ENCODE measurements at places on chromosomes 5 and 9. TPM values are rescaled to one million over a fixed set of nuclear protein-coding genes. Genes with fewer than 3 reads are reported as not detected.

The SMIM33 gene
- 0.22 TPM for total RNA-seq

DNA sequence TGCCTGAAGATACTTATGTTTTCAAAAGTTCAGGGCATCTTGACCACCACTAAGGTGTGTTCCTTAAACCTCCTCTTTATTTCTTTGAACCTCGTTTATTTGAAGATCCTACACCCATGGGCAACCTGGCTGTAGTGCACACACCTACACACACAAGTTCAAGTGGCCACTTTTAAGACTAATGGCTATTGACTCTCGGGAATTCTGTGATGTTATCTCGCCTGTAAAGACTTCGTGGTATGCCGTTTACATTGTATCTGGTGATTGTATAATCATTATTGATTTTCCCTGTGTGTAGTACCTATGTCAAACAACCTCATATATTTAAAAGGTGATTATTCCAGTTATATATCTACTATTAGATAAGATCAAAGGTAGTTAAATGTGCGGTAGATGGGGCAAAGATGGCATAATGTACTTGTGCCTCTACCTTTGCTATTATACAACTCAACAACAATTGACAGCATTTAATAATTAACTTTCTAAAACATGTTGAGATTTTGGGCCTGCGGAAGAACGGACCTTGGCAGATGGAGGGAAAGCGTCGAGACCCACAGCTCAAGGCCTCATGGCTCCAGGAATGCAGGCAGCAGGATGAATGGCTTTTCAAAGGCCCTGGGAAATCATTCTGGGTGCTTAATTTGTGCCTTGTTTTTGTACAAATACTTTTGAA is 51.4 kb upstream of the IRX2 start:
- no peak for DNase-seq

DNA sequence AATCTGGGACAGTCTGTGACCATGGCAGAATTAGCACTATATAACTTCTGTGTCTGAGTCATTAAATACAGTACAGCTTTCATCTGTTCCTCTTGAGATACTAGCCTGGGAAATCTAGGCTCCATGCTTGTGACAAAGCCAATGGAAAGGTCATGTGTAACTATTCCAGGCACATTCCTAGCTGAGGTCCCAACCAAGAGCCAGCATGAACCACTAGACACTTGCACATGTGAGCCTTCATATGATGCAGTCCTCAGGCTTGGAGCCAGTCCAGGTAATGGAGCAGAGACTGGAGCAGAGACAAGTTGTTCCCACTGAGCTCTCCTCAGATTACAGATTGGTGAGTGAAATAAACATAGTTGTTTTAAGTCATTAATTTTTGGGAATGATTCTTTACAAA is 412.4 kb upstream of the ZNF462 start:
- DNase-seq = no peak

DNA sequence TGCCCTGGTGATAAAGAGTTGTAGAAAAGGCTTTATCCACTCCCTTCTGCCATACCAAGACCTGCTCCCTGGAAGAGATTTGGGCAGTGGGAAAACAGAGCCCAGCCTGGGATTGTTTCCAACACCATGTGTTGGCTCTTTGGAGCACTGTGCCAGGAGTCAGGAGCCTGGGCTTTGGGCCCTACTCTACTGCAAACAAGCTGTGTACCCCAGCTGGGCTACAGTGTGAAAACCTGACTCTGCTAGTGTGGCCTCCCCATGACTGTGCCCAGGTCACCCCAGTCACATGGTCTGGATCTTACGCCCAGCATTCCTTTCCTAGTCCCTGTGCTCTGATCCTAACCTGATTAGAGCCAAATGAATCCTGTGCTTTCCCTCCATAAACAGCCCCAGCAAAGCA is 39.3 kb upstream of the SHB start:
- no peak for DNase-seq

The PCDHA9 gene
- not detected for total RNA-seq

- DNase-seq = no peak
Measured at GRCh38 chr9:118170032-118170955, 466.1 kb downstream of the TLR4 start.

The SHOC1 gene
- not detected for total RNA-seq

GRCh38 chr9:133351908-133352634 is 4.1 kb downstream of the RPL7A start:
- DNase-seq = peak; percentile 32

The PLPP7 gene
- 0.23 TPM for total RNA-seq

DNA sequence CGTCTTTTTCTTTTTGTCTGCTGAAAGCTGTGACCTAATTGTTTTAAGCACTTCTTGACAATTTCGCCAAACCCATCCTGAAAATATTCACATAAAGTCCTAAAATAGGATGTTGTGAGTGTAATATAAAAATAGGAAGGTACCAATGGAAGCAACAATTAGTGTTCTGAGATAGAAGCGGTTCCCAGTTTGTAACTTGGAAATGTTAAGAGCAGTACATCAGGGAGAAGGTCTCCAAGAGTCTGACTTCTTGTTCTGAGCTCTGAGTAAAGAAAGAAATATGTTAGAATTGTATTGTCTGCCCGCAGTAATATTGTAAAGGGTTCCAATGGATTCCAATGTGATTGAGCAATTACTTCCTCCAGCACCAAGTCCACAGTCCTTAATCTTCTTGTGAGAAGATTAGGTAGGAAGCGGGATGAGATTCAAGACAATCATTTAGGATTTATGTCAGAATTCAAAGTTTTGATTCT is 3.9 kb downstream of the VCAN start:
- no peak for DNase-seq

DNA sequence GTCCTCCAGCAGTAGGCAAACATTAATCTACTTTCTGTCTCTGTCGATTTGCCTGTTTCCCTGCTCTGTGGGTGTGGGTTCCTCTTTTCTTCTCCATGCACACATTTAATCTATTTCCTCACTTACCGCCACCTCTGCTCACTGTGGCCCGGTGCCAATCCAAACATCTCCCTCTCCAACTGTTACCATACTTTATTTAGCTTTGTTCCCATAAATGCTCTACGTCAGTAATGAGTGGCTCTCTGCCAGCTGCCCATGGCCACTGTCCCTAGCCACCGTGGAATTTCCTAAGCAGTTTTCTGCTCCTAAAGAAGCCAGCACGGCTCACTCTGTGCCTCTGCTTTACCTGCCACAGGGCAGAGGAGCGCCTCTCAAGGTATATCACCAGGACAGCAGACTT is 19.5 kb upstream of the GOLPH3 start:
- no peak for DNase-seq

DNA sequence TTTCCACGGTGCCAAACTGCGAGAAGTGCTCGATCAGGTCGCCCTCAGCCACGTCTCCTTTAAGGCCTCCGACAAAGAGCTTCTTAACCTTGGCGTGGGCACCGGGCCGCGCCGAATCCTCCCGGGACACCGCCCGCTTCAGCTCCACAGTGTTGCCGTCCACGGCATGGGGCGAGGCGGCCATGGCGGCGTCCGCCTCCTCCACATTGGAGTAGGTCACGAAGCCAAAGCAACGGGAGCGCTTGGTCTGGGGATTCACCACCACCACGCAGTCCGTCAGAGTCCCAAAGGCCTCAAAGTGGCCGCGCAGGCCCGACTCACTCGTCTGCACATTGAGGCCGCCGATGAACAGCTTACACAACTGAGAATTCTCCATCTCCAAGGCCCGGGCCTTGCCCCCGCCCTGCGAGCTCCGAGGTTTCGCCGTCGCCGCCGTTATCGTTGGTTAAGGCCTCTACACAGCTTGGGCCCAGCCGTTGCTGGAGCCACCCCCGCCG is 424 bp downstream of the HNRNPA0 start:
- peak; percentile 57 for DNase-seq

DNA sequence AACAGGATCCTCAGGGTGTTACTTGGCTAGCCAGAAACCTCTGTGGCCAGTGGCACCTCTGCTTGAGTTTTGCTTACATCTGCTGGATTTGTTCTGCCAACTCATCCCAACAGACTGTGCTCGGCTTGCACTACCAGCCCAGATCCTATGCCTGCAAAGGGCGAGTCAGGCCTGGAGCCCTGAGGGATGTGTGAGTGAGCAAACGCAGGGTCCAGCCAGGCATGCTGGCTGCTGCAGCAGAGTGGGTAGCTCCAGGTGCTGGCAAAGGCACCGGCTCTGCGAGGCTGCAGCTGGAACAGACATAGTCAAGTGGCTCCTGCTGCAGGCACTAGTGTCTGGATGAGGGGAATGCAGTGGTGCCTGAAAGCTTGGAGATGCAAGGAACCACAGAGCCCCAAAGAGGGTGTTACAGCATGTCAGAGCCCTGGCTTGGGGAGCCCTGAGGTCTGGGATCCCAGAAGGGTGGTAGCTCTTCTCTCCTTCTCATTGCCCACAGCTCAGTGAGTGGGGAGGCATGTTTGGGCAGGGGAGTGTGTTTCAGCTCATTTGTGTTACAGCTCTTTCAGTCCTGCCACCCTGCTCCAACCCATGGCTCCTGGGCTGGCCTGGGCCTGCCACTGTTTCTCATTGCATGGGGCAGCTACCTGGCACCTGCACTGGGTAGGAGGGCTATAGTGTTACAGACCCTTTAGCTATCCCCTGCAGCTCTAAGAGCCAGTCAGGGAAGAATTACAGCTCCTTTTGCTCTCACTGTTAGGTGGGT is 332.6 kb downstream of the TAF11L14 start:
- no peak for DNase-seq

The PCDHB13 gene
- not detected for total RNA-seq

- no peak for DNase-seq
Measured at GRCh38 chr5:120682851-120683250, 218.8 kb downstream of the PRR16 start.

The HOMER1 gene
- 7.3 TPM for total RNA-seq

DNA sequence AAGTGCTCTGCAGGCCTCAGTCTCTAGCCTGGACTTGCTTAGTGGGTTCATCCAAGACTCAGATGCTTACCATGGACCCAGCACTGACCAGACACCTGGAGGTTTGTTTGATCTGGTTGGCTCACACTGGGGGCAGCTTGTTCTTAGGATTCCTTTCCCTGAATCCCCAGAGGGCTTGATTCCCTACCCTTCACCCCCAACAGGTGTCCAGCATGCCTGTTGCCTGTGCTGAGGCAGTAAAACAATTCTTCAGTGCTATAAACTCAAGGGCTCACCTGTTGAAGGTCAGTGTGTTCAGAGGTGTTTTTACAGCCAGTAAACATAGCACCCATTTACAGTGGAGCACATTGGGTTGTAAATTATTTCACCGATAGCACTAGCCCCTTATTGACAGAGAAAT is 123.8 kb upstream of the KLF4 start:
- no peak for DNase-seq

The NAIP gene
- 5.7 TPM for total RNA-seq

GRCh38 chr9:137982200-137982599 is 104.6 kb downstream of the CACNA1B start:
- DNase-seq = no peak

The LURAP1L gene
- not detected for total RNA-seq

The DNM1 gene
- total RNA-seq = 2.4 TPM

The ANKRD18A gene
- total RNA-seq = 6.0 TPM

DNA sequence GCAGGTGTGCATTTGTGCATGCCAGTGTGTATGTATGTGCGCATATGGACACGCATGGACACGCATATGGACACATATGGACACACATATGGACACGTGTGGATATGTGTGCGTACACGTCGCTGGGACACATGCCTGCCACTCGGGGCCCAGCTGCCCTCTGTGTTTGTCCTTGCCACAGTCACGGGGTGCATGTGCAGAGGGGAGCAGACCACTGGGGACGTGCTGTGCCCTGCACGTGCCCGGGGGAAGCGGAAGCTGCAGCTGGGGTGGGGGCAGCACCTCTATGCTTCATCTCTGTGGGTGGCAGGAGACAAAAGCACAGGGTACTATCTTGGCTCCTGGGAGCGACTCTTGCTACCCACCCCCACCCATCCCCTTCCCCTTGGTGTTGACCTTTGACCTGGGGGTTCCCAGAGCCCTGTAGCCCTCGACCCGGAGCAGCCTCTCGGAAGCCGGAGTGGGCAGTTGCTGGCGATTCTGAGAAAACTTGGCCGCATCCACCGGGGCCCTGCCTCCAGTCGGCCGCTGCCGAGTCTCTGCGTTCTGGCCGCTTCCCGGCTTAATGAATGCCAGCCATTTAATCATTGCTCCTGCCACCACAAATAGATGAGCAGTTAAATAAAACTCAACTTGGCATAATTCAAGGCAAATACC is 2.4 kb upstream of the SLC6A18 start:
- DNase-seq = no peak

The ADGRD2 gene
- total RNA-seq = not detected

The PCDHB14 gene
- not detected for total RNA-seq

The GAS1 gene
- 0.07 TPM for total RNA-seq

GRCh38 chr5:40796487-40796889 is 1.7 kb downstream of the PRKAA1 start:
- no peak for DNase-seq

The LCN2 gene
- not detected for total RNA-seq

The SPINK13 gene
- total RNA-seq = not detected

The PELO gene
- 17.5 TPM for total RNA-seq

DNA sequence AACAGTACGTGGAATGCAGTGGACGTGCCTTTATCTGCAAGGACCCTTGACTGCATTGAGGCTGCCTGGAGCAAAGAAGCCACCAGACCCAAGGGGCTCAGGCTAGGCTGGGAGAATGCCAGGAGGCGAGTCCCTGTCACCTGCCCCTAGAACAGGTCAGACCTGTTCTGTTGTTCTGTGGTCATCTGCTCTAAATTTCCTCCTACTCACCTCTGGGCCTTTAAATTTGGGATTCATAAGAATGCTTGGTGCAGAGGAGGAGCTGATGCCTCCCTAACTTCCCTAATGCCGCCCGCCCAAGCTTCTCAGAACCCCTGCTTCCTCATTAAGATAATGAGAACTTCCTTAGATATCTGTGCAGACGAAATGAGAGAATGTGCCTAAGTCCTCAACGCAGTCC is 32.0 kb downstream of the DAPK1 start:
- no peak for DNase-seq

GRCh38 chr5:82820961-82821845 is 256.0 kb downstream of the TMEM167A start:
- DNase-seq = no peak

DNA sequence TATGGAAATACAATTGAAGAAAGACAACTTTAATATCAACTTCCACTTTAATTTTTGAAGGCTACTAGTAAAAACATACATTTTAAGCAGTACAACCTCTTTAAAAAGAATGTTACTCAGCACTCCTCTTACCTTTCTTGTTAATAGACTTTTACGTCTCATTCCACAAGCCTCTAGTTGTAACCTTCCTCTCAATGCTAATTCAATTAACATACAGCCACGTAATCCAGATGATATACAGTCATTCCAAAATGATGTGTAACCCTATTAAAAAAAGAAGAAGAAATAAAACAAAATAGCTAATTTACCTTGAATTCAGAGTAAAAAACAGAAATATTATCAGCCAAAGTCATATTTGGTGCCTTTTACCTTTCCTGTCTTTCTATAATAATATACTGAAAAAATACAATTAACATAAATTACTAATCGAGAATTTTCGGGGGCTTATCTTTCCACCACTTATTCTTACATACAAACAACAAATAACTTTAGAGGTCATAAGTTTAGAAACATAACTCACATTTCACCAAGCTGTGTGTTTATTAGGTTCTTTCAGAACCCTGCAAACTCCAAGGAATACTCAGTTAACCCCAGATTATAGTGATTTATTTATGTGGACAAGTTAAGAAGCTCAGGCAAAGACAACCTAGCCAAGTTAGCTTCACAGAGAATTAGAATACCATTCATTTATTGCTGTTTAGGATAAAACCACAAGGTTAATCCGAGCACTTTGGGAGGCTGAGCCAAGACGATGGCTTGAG is 30.3 kb downstream of the GOLPH3 start:
- DNase-seq = no peak
